ENCODE measurements at places on chromosomes 7 and 10. TPM values are rescaled to one million over a fixed set of nuclear protein-coding genes. Genes with fewer than 3 reads are reported as not detected.
A peak's percentile ranks its signal among the peaks of the same experiment; 100 is the strongest.

GJD4 gene
- not detected for total RNA-seq

MTPN gene
- 147 TPM for total RNA-seq

ITIH5 gene
- total RNA-seq, result not detected

CLRN3 gene
- total RNA-seq, result not detected

CPEB3 gene
- total RNA-seq, result 2.1 TPM

OR6B1 gene
- not detected for total RNA-seq

ARHGAP12 gene
- 5.3 TPM for total RNA-seq

DNA sequence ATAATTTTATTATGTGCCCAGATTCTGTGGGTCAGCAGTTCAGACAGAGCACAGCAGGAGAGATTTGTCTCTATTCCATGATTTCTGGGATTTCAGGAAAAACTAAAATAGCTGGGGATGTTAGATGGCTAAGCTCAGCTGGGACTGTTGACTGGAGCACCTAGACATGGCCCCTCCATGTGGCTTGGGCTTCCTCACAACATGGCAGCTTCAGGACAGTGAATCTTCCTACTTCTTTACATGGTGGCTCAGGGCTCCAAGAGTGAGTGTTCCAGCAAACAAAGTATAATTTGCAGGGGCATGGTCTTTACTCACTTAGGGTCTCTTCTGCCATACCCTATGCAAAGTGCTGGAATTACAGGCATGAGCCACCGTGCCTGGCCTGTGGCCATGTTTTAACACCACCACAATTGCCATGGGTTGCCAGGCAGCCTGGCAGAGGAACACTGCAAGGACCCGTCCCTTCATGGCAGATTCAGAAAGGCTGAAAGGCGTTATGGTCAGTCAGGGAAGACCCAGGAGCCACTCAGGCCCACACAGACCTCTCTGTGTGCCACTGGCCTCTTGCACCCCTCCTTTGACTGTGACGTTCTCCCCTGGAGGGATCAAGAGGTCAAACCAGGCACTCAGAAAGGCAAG, 50.8 kb upstream of the ZMIZ1 start:
- no peak for DNase-seq

DNA sequence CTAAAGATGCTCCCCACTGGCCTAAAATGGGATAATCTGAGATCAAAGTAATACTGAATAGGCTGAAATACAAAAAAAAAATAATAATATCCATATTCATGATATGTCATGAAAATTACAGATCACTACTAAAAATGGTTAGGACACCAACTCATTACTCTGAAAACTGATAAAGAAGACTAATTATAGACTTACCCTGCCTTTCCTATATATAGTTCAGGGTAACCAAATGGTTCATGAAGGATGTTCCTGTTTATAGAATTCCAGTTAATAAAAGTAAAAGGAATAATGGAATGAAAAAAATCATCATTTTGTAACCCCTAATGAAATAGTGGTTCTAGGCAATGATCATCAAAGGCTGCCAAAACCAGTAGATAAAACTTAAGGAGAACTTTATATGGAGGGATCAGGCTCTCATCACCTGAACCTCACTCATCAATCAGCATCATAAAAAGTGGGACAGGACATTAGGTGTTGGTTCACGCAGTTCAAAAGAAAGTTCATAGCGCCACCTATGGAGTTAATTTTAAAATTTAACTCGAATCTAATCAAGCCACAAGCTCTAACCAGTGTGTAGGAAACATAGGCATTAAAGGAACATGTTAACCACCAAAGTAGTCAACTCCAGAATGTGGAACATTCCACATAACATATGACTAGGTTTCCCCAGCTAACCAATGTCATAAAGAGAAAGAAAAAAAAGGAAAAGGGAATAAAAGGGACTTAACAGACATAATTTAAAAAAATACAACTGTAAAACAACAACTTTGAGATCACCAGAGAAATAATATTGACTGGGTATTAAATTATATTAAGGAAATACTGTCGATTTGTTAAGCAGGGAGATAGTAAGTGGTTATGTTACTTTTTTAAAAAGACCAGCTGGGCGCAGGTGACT, 35.7 kb downstream of the P4HA1 start:
- DNase-seq, result peak; percentile 7

- no peak for DNase-seq
Measured at GRCh38 chr10:77960829-77961329, 34.3 kb upstream of the DLG5 start.

GRCh38 chr10:128025951-128026350, 100.3 kb downstream of the MKI67 start:
- no peak for DNase-seq

- no peak for DNase-seq
Measured at GRCh38 chr10:70559861-70560260, 42.7 kb downstream of the PRF1 start.

DNA sequence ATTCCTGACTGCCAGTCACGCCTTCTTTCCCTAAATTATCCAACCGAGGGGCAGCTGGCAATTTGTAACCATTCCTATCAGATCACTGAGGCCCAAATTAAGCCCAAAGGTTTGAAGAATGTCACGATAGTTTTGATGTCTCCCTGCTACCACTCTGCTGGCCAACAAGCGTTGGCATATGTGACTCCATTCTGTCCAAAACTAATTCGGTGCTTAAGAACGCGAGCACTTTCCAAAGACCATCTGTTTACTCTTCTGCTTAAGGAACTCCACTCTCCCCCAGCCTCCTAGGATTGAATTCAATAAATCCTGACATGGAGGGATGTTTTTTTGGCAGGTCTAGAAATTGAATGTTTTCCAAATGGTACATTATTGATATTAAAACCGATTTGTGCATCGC, 131.5 kb upstream of the CTBP2 start:
- no peak for DNase-seq

GRCh38 chr10:15365692-15366091, 5.4 kb downstream of the FAM171A1 start:
- no peak for DNase-seq

GRCh38 chr10:86056672-86057071, 309.9 kb downstream of the GRID1 start:
- DNase-seq, result no peak

DNA sequence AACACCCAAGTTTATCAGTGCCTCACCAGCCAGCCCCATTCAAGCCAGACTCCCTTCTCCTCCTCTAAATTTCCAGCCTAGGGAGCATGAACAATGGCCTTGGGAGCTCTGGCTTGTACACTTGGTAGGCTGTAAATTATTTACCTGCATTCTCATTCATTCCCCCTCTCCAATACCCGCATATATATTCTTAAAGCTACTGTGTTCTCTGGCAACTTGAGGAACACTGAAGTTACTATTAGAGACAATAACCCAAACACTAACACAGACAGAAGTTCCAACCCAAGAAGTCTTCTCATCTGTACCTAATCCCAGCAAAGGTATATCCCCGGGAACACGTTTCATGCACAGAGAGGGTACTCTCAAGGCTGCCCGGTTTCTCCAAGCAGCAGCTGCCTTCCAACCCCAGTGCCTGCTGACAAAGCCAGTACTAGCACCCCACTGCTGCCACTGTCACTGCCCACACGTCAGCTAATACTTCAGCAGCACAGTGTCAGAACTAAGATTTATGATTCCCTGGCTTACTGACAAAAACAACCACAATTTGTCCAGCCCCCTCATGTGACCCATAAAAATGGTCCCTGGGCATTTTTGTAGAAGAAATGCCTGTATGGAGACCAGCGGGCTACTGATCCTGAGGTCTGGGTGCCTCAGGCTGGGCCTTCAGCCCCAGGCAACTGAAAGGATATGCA, 3.1 kb downstream of the WDR91 start:
- DNase-seq, result no peak
